ENCODE measurements at places on chromosomes 5 and 9.

DNA sequence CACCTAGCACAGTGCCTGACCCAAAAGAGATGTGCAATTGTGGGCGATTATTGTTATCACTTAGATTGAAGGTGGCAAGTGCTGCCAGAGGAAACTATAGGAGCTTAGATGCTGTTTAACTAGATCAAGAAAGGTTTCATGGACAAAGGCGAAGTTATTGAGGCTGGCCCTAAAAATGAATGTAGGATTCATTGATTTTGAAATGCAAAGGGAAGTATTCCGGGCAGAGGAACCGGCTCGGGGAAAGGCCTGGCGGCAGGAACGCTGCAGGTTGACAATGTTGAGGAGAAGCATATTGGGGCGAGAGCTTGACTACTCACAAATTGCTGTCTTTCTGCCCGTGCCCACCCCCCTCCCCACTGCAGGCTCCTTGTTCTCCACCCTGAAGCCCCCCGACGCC, 37.4 kb upstream of the TTC1 start:
- DNase-seq: no peak

DNA sequence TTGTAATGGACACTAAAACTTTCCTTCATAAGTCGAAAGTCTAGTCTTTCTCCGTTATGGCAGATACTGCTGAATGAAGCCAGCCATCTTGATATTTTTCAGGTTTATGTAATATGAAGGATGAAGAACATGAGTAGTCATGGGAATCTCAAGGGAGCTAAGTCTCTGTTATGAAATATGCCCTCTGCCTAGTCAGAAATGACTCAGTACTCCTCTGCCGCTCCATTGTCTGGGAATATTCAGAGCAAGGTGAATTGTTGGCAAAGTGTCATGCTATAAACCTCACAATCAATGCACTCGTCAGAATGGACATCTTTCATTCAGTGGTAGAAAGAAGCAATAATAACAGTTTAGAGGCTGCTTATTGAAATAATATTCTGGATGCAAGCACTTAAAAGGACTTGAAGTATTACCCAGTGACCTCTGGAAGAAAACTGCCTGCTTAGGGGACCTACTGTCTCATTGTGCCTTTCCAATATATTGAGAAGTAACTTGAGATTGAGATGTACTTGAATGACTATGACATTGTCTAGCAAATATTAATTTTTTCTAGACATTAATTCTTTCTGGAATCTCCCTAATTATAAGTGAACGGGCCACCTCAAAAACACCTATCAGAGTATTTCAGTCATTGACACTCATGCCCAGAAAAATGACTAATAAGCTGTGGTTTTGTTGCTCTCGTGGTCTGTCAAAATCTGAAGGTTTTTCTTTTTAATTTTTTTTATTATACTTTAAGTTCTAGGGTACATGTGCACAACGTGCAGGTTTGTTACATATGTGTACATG, 1011.5 kb upstream of the ACO1 start:
- DNase-seq: no peak

- no peak for DNase-seq
Observed at GRCh38 chr5:31807789-31808540, 169.0 kb downstream of the PDZD2 start.

DNA sequence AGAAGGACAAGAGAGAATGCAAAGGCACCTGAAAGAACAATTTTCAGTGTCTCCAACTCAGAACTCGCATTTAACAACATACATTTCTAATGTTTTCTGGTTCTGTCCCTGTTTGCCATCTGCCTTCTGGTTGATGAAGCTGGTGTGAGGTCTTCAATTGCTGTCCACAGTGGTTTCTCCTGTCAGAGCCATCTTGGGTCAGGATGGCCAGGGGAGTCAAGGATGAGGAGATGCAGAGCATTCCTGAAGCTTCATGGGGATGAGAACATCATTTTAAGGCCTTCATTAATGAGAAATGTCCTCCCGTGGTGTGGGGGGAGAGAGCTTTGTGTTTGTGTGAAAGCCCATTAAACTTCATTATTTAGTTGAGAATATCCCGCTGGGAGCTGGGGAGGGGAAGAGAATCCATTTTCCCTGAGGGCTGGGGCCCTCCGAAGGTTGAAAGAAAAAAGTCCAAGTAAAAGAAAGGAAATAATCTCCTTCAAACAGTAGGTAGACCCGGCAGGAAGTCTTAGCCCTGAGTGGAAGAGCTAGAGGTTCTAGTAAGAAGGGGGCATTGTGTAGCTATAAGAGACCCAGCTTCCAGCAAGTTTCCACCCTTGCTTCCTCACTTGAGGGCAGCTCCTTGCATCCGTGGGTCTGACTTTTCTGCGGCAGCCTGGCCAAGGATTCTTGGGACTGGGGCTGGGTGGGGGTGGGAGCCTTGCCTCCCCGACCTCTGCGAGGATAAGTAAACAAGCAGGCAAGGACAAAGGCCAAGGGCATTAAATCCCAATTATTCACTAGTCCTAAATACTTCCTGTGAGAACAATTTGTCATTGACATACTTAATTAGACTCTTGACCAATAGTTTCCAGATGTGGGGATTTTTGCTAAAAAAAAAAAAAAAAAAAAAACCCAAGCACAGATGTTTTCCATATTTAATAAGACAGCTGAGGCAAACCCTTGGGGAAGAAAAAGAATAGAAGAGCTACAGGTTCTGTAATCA, 119.2 kb downstream of the MSX2 start:
- DNase-seq: no peak

- no peak for DNase-seq
Observed at GRCh38 chr5:117624201-117624600, 1049.6 kb upstream of the SEMA6A start.

DNA sequence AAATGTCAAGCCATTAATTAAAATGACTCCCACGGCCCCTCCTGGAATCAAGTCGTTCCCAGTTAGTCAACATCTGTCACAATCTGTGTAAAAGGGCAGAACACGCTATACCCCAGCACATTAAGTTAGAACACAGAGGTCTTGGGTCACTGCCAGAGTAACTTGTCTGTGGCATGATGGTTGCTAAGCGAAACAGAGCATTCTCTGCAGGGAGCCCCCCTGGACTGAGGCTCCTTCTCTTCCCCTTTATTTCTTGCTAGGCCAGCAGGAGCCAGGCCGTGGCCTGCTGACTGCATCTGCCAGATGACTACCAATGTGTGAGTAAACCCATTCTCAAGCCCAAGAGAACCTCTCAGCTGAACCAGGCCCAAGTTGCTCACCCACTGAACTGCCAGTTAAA, 51.9 kb upstream of the ZBED3 start:
- no peak for DNase-seq

GRCh38 chr9:32172256-32172655, 212.2 kb upstream of the ACO1 start:
- DNase-seq: no peak

DNA sequence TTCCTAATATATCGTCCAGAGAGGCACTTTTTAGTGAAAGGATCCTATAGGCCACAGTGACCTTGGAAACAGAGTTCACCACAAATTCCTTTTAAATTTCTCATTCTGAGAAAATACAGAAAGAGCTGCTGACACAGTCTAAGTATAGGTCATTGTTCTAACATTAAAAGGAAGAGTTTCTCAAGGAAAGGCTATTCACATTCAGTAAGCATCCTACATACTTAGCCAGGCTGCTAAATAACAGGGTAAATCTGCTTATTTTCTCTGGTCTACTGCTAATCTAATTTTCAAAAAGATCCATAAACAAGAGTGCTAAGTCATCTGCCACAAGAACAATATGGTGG, 313.7 kb downstream of the PDE4D start:
- no peak for DNase-seq

- DNase-seq: no peak
Observed at GRCh38 chr5:25301836-25302235, 657.1 kb upstream of the CDH10 start.

DNA sequence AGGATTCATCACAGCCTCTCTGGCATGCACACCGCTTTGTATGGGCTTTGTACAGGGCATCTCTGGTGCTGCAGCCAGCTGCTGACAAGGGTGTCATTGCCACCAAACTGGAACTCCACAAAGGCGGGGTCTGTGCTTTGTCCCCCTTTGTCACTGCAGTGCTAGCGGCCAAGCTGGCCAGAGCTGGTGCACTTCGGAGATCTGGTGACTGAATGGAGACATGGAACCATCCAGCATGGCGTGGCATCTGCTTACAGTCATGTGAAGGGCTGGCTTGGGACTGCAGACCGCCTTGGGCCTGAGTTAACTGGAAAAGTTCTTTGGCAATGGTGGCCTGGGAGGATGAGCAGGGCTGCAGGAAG, 18.7 kb upstream of the COL5A1 start:
- DNase-seq: no peak

GRCh38 chr5:113487781-113488644, at the start of gene MCC:
MCC (minus strand) TSS chr5:113488453.
- peak; percentile 2 for DNase-seq

DNA sequence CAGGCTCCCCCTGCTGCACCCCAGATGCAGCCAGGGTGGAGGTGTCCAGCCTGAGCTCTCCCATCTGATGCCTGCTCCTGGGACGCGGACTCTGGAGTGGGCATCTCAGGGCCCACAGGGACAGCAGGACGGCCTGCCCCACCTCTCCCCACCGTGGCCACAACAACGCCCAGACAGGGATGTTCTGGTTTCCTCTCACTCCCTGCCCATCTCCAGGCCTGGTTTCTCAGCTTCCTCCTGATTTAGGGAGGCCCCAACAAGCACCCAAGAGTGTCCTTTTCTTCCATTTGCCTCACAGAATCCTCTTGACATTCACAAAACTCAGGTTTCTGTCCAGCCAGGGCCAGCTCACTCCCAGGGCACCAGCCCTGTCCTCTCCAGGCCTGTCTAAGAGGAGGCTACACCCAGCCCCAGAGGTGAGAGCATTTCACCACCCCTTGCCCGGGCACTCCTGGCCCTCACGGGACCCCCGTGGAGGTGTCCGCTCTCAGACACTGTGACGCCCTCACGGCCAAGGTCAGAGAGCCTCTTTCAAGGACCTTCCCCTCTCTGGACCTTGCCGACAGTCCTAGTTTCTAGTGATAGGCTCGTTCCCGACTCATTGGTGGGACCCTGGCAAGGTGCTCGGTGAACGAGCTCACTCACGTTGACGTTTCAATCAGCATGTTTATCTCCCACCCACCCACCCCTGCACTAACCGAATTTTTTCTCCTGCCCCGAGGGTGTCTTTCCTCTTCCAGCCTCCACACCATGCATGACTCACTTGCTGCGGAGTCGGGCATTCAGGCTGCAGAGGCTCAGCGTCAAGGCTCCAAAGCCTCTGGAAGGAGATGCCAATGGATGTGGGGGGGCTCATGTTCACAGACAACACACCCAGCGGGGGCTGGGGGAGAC, 62.0 kb upstream of the UNC5A start:
- DNase-seq: no peak

DNA sequence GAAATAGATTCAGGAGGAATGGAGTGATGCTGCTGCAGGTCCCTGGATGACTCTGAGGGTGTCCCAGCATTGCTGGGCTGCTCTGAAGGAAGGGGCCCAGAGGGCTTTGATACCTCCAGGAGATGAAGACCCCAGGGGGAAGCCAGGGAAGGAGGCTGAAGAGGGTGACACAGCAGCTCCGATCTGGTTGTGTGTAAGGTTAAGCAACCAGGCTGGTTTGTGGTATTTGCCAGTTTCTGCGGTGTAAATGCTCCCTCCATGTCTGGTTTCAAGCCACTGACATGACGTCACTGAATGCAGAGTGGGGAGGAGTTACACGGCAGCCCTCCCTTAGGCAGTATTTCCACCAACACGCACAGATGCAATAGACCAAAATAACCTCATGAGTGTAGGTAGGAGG, 40.0 kb upstream of the ORM1 start:
- no peak for DNase-seq

DNA sequence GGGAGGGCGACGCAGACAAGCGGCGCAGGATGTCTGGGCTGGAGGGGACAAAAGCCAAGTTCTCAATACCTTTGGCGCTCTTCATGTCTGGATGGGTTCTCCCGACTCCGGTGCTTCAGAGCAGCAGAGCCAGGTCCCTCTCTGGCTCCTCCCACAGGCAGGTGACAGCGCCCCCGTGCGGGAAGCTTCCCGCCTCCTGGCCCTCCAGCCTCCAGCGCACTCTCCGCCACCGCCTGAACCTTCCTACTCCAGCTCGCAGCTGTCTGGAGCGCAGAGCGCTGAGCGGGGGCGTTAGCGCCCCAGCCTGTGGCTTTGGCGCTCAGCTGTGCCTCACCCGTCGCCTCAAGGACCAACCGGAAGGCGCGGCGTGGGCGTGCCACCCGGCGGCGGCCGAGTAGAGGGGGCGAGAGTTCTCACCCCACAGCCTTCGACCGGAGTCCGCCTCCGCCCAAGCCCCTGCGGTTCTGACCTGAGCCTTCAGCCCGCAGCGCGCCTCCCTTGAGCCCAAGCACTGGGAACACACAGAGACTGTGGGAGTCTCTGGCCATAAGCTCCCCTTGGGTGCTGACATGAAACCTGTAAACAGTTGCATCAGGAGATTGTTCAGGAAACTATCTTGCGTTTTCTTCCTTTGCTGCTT, at the start of gene SLCO4C1:
TSS of gene SLCO4C1 (minus strand) at position 107 of the 640 bp plus-strand sequence. CDS start at position 85, 22 bp downstream.
- DNase-seq: peak; percentile 62

GRCh38 chr9:89743573-89744254, 138.9 kb downstream of the GADD45G start:
- peak; percentile 75 for DNase-seq

DNA sequence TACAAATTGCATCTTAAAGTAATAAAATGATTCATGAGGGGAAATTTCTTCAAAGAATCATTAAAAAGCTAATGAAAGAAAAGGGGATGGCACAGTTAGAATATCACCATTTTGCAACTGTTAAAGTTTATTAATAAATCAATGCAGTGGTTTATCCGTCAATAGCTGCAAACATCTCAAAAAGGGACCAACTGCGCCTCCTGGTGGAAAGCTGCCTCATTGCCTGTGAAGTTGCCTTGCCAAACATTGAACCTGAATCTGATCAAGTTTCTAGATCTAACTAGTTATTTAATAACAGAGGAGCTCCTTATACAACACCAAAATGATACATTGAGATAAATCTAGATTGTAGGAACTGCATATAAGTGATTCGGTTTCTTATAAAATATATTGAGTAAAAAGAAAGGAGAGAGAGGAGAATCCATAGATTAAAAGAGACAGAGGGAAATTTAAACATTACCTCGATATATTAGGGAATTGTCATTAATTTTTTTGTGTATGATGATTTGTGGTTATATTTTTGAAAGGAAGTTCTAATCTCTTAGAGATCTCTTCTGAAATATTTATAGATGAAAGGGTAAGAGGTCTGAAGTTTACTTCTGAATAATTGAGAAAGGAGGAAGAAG, 6.9 kb upstream of the NDUFB6 start:
- peak; percentile 53 for DNase-seq

DNA sequence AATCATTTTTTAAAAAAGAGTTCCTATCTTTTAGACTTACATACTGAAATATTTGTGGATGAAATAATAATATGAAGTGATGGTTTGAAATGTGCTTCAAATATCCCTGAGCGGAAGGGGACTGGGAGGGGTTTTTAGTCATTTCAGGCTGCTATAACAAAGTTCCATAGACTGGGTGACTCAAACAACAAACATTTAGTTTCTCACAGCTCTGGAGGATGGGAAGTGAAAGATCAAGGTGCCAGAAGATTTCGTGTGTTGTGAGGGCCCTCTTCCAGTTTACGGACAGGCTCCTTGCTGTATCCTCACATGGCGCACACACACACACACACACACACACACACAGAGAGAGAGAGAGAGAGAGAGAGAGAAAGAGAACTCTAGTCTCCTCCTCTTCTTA, 27.1 kb upstream of the TEX10 start:
- DNase-seq: no peak

Measured in activated T-helper 1 cell treated with anti-CD3 and anti-CD28 coated beads, Interleukin-12 subunit alpha, Interleukin-12 subunit beta, Interleukin-2, Interleukin-4 antibody, amounts not matched to agents 30 ng/mL and 10 ng/mL and 1 ng/mL, durations not matched to agents 14 hours and 24 hours and 36 hours (primary cell).